ENCODE measurements at places on chromosomes 6 and 20.

DNA sequence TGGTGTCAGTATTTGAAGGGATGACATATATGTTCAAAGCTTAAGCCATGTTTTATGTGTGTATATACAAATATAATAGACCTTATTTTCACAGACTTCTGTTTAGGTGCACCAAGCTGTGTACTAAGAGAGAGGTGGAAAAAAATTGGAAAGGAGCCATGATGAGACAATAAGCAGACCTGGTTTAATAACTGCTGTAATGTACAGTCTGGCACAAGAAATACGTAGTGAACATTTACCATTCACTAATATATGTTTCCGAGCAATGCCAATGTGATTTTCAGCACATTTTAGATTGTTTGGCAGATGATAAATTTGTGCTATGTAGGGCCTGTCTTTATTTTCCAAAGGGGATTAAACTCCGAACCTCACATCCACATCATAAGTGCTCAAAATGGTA, 116.3 kb downstream of the KHDC1L start:
- no peak for DNase-seq

- DNase-seq, result no peak
These were observed 728.3 kb downstream of the MAFB start for GRCh38 chr20:39960522-39961428.

- DNase-seq, result no peak
These were observed 646 bp downstream of the RPS6KA2 start for GRCh38 chr6:166626177-166627032.

- DNase-seq, result no peak
These were observed 377.1 kb downstream of the CENPW start for GRCh38 chr6:126716826-126717509.

- no peak for DNase-seq
These were observed 48.8 kb upstream of the EPB41L1 start for GRCh38 chr20:36105711-36106226.

- DNase-seq, result no peak
These were observed 117.6 kb downstream of the SULF2 start for GRCh38 chr20:47667531-47668312.

DNA sequence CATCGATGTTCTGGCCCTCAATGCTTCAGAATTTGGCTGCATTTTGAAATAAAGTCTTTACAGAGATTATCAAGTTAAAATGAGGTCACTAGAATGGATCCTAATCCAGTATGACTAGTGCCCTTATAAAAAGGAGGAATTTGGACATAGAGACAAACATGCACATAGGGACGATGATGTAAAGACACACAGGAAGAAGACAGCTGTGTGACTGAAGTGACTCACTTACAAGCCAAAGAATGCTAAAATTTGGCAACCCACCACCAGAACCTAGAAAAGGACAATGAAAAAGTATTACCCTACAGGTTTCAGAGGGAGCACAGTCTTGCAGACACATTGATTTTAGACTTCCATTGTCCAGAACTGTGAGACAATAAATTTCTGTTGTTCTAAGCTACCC, 322.8 kb upstream of the GJE1 start:
- no peak for DNase-seq

DNA sequence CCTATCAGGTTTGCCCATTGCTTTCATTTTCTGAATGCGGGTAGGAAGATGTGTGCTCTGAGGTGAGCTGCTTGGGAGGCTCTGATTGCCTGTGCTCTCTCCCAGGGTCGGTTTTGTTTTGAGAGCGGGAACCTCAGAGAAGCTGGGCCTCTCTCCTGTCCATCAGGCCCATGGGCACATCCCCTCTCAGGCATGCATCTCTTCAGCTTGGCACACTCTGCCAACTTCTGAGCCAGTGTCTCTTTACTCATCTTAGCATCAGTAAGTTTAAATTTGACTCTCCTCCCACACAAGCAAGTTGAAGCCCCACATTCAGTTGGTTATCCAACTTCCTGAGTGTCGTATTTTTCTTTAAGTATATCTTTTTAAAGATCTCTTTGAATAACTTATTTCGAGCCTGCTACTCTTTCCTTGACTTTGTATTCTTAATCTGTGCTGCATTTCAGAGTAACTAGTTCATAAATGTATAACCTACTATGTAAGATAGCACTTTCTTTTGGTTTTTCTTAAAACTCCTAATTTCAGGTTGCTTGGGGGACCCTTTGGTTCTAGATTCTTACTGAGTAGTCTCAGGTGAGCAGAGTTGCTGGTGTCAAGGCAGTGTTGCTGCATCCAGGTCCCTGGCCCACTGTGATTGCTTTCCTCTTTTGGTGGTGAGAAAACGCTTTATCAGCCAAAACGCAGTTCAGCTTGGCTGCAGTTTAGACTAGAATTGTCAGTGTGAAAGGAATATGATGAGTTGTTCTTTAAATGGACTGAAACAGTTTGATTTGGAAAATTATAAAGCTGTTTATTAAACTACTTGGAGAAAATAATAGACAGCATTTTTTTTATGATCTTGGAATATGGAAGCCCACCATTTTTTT, 54.8 kb downstream of the SNX9 start:
- DNase-seq, result no peak

DNA sequence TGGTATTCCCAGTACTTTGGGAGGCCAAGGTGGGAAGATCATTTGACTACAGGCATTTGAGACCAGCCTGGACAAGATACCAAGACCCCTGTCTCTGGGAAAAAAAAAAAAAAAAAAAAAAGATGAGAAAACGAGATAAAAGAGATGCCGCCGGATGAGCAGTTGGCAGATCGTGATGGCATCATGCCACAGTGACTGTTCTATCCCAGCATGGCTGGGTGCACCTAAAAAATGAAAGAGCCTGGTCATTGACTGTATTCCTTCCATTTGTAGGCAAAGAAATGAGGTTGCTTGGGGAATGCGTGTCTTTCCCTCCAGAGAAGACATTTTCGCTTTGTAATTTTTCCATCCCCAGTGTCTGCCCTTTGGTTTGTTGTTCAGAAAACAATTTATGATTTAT, 12.9 kb downstream of the AKAP12 start:
- no peak for DNase-seq

Measured in T-helper 9 cell (primary cell).